ENCODE measurements at places on chromosomes 16 and 17.

DNA sequence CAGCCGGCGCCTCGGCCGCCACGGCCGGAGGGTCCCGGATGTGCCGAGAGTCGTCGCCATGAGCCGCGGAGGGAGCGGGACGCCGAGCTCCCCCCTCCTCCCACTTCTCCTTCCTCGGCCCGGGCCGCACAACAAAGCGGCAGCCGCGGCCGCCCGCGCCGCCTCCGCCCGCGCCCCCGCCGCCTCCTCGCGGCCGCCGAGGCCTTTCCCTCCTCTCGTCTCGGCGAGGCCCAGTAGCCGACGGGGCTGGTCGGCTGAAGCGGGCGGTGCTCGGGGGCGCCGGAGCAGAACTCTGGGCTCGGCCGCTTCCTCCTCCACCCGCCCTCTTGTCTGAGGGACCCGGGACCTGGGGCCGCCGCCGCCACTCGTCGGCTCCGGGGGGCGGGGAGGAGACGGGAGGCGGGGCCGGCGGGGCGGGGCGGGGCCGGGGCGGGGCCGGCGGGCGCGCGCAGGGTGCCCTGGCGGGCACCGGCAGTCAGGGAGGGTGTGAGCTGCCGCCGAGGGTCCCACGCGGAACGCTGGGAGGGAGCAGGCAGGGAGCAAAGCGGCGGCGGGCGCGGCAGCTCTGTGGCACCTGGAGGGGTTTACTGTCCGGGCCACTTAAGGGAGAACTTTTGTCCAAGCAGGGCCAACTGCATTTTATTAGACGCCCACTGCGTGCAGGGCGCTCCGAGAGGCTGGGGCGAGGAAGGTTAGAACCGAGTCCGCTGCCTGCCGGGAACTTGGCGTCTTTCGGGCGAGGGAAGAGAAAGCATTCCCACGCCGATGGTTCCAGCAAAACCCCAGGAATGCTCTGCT lies at the start of gene SMURF2:
SMURF2 (minus strand) TSS at position 332 of the 798 bp plus-strand sequence. CDS start 427 bp downstream, outside the sequence.
- DNase-seq = peak; percentile 78

GRCh38 chr16:474420-475122 lies 49.1 kb downstream of the RAB11FIP3 start:
- DNase-seq = no peak

GRCh38 chr17:80352991-80353665 lies 61.8 kb upstream of the ENDOV start:
- DNase-seq = no peak

DNA sequence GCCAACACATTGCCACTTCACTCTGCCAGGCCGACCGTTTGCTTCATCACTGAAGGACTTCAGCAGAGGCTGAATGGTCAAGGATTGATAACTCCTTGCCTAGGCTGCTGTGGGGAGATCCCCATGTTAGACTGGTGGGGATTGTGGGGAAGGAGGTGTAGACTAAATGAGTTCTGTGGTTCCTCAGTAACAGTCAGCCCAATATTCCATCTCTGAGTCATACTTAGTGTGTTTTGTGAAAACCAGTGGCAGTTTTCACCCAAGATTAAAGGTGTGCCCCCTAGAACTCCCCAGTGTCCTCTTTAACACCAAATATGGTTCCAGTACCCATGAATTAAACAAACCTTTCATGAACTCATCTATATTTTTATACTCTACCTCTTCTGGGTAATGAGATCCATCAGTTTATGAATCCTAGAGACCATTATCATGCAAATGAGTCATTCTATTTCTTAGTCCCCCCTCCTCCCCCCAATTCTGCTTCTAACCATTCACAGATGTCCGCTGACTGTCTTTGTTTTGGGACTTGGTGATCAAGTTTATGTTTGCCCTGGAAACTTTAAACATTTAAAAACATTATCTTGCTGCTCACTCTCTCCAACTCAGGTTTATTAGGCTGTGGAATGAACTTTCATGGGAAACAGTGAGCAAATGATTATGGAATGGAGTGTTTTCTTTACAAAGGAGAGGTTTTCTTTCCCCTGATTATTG lies 66.8 kb upstream of the GAS7 start:
- DNase-seq = no peak

GRCh38 chr17:47831934-47832327 lies 461 bp downstream of the LRRC46 start:
- DNase-seq = no peak

DNA sequence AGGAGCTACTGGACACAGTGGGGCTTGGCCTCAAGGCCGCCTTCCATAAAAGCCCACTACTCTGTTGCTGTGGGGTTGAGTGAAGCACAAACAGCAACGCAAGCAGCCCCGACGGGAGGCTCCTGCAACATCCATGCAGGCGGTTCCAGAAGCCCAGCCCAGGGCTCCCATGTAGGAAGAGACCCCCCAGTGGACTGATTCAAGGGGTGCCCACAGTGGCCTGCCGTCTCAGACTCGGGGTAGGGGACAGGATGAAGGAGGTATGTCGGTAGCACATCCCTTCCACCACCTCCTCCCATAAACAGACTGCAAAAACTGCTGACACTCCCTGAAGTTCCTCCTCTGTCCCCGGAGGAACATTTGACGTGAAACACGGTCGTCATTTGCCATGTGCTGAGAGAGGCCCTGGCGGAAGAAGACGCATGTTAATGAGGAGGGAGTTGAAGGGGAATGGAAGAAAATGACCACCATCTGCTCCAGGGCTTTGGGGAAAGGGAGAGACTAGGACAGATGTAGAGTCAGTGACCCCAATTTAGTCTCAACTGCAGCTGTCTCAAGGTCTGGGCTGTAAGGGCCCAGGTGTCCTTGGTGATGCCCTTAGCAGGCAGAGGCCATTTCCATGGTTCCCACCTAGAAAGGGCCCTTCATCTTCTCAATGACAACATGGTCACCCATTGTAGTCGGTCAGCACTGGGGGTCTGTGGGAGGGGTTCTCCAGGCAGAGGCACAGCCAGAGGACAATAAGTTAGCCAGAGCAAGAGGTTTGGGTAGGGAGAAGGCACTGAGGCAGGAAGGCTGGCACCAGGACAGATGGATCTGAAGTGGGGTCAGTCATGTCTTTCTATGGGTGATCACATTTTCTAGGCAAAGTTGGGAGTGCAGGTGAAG lies 200.6 kb downstream of the CPPED1 start:
- DNase-seq = no peak

DNA sequence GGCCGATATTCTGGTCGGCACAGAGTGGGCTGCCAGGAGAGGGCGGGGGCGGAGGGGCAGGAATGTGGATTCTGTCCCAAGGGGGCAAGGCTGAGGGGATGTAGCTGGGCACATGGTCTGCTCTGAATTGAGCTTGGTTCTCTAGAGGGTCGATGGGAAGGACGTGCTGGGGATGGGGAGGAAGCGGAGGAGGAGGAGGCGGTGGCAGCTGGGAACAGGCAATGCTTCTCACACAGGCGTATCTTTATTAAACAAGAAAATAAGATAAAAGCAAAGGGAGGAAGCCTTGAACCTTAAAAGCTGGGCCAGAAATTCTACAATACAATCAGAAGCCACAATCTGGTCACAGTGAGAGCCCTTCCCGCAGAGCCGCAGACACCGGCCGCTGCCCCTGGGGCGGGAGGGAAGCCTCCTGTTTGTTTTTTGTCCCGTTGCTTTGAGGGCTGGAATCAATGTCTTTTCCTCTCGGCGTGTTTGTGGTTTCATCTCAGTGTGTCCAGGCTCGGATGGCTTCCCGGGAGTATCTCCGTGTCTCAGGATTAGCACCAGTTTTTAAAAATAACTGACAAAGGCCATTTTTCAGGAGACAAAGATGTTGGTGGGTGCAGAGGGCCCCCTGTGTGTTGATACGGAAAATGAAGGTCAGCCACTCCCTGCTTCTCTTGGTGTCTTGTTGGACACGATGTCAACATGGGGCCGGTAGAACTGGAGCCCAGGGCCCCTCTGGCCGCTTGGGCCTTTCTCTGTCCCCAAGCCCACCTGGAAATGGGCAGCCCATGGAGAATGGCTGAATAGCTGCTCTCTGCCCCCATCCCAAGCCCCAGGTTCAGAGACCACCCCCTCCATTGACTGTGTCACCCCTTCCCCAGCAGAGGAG lies 12.3 kb upstream of the SLC7A5 start:
- no peak for DNase-seq

GRCh38 chr17:62101515-62101914 lies 36.4 kb upstream of the MED13 start:
- DNase-seq = no peak

- DNase-seq = no peak
Observed at GRCh38 chr17:4381690-4382671, 15.5 kb upstream of the UBE2G1 start.

- peak; percentile 37 for DNase-seq
Observed at GRCh38 chr16:73149334-73149733, 101.4 kb upstream of the ZFHX3 start.

DNA sequence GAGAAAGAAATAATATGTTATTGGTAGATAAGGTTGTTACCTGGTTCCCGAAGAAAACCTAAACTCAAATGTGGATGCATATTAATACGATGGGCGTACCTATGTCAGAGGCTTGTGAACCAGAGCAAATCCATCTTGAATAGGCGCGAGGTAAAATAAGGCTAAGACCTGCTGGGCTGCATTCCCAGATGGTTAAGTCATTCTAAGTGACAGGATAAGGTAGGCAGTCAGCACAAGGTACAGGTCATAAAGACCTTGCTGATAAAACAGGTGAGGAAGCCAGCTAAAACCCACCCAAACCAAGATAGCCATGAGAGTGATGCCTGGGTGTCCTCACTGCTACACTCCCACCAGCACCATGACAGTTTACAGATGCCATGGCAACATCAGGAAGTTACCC lies 1400.1 kb downstream of the CDH8 start:
- DNase-seq = no peak

- DNase-seq = no peak
Observed at GRCh38 chr16:74718741-74719610, 18.3 kb upstream of the MLKL start.

GRCh38 chr17:8885967-8886684 lies 18.7 kb upstream of the PIK3R6 start:
- no peak for DNase-seq

DNA sequence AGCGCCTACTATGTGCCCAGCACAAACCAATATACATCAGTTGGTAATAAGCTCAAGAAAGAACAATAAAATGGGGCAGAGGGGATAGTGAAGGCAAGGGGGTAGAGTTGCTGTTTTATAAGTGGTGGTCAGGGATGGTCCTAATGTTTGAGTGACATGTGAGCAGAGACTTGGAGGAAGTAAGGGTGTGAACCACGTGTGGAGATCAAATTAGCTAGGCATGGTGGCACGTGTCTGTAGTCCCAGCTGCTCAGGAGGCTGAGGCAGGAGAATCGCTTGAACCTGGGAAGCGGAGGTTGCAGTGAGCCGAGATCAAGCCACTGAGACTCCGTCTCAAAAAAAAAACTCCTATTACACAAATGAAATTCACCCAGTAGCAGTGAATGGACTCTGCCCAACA lies 56.5 kb downstream of the IRX6 start:
- DNase-seq = no peak

GRCh38 chr17:27603421-27603770 lies 27.6 kb upstream of the LGALS9 start:
- no peak for DNase-seq

DNA sequence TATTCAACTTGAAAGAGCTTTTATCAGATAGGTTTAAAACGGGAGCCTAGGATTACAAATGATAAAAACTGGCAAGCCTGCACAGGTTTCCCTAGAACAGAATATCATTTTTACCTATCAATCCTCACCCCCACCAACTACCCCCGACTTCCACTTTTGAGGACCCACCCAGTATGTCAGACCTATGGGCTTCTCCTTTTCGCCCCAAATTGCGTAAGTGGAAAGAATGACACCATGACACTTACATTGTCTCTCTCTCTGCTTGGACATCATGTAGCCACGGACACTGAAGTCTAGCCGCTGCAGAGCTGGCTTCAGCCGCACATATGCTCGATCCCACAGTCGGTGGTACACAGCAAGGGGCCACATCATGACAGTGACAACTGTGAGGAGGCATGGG lies 7.4 kb upstream of the PSMC3IP start:
- no peak for DNase-seq

GRCh38 chr16:70706948-70707465 lies 21.2 kb upstream of the MTSS2 start:
- DNase-seq = no peak

DNA sequence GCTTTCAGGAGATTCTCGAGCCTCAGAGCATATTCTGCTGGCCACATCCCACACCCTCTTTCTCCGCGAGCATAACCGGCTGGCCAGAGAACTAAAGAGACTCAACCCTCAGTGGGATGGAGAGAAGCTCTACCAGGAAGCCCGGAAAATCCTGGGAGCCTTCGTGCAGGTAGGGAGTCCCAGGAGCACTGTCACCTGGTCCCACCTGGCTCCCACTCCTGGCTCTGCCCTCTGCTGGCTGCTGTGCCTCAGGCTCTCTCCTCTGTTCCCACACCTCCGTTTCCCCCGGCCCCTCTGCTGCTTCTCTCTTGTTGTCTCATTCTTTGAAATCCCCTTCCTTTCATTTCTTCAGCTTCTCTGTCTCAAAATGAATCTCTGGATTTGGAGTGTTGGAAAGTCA lies 16.4 kb downstream of the LPO start:
- DNase-seq = no peak

DNA sequence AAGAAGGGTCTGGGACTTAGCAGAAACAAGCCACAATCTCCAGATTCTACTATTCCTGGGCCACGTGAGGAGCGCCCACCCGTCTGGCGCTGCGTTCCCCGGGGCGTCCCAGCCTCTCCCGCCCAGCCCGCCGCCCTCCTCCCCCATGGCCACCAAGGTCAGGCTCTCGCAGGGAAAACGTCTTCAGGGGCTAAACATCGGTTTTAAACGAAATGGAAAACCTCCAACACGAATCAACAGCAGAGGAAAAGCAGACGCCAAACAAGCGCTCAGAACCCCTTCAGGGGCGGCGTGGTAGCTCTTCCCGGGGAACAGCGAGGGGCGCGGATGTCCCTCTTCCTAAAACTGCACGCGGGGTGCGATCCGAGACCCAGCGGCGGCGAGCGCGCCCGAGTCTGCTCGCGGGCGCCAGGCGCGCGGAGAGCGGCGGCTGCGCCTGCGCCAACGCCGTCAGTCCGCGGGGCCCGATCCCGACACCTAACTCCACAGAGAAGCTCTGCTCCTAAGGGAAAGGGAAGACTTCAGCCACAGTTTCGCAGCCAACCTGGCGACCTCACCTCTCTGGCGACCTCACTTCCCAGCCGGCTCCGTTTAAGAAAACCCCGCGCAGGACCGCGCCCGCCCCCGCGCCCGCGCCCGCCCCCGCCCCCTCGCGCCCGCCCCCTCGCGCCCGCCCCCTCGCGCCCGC lies 505 bp upstream of the COG1 start:
- peak; percentile 83 for DNase-seq

DNA sequence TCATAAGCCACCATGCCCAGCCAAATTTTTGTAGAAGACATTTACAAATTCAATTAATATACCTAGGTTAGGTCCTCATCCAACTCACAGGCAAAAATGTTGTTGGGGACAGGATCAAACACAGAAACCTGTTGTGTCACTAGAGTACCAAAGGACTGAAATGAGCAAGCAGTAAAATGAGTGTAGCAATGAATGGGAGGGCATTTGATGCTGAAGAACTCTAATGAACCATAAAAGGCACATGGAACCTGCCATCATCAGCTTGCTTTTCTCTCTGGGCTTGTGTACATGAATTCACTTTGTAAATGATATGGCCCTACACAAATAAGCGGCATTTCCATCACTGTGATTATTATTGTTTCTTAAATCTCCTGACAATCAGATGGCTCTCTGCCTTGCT lies 17.8 kb downstream of the USP31 start:
- no peak for DNase-seq

GRCh38 chr17:74923538-74924249 lies 379 bp upstream of the OTOP2 start:
- peak; percentile 32 for DNase-seq
